ENCODE measurements at places on chromosomes 13 and 19.

GRCh38 chr13:36770741-36771140, 48.3 kb upstream of the RFXAP start:
- no peak for DNase-seq

- no peak for DNase-seq
Measured at GRCh38 chr13:42656161-42656560, 82.2 kb downstream of the TNFSF11 start.

- no peak for DNase-seq
Measured at GRCh38 chr13:97849305-97849704, 104.2 kb upstream of the IPO5 start.

DNA sequence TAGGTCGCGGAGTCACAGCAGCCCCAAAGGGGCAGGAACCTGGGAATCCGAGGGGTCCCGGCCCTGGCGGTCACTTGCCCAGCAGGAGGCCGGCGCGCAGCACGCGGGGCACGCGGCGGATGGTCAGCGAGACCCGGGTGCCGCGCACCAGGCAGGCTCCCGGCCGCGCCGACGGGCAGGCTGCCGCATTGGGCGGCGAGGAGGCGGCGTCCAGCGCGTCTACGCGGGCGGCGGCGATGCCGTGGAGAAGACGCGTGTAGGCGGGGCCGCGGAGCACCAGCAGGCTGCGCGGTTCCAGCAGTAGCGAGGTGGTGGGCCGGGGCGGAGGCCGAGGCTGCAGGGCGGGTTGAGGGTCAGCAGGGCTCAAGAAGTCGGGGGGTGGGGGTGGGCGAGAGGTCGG, 607 bp upstream of the SYNE4 start:
- DNase-seq, result peak; percentile 60

GRCh38 chr13:48155848-48156247, 60.9 kb upstream of the MED4 start:
- no peak for DNase-seq

- no peak for DNase-seq
Measured at GRCh38 chr13:88257706-88258105, 586.5 kb downstream of the SLITRK5 start.

DNA sequence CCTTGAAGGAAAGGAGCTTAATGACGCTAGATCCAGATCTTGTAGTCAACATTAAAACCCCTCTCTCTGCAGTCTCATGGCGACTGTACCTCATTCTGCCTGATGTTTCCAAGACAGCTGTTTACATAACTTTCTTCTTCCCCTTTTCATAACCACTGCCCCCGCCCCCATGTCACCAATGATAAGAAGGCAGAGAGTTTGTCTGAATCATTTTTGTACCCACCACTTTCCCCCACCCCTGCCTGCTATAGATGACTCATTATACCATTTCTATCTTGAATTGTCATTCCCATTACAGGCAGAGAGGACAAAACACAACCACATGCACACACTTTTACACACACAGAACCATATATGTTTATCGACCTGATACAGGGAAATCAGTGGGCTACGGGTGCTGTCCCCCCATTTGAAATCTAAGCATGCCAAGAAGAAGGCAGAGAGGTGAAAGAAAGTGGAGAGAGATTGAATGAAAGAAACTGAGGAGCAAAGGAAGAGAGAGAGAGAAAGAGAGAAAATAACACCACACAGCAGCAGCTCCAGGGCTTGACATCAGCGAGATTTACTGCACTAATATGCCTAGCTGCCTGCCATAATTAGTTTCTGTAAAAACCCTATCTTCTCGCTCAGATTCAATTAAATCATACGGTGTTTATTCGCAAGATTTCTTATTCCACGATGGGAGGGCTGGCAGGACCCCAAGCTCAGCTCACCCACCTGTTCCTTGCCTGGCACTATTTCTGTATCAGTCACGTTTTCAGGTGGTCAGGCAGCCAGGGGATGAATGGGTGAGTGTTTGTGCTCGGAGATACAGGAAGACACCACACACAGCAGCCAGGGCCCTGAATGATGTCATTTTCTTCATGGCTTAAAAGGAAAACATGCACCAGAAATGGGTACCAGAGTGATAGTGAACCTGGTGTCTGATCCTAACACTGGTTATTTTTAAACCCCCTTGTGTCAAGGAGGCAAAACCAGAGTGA, 114.3 kb upstream of the SERP2 start:
- peak; percentile 28 for DNase-seq

- no peak for DNase-seq
Measured at GRCh38 chr13:63044589-63045313, 1629.1 kb upstream of the PCDH20 start.

- DNase-seq, result no peak
Measured at GRCh38 chr19:46766569-46767317, 20.5 kb upstream of the STRN4 start.

DNA sequence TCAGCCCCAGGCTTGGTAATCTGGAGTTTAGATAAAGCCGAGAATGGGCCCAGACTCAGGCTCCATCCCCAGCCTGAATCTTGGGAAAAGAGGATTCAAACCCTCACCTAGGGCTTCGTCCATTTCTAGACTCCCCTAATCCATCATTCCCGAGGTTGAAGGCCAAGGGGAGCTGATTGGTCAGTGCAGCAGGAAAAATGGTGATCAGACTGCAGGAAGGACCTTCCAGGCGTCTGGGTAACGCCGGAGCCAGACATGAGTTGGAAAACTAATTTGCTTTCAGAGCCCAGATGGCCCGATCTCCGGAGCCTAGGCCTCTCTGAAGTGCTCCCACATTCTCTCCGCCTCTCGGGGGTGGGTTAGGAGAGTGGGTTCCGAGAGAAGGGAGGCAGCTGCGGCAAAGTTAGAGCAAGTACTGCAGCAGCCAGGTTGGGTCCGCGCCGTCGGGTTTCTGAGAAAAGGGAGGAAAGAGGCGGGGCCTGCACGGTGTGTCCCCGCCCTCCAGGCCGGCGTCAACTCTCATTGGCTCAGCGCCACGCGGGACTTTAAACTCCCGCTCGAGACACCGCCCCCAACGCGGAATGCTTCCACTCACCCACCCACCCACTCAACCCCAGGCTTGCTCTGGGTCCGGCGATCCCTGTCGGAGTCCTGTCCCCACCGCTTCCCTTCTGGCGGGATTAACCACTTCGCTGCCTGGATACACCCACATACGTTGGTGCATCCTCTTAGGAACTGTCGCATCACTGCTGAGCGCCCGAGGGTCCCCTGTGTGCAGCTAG, 788 bp upstream of the RTBDN start:
- no peak for DNase-seq

- no peak for DNase-seq
Measured at GRCh38 chr13:51000571-51001260, 91.1 kb downstream of the RNASEH2B start.

DNA sequence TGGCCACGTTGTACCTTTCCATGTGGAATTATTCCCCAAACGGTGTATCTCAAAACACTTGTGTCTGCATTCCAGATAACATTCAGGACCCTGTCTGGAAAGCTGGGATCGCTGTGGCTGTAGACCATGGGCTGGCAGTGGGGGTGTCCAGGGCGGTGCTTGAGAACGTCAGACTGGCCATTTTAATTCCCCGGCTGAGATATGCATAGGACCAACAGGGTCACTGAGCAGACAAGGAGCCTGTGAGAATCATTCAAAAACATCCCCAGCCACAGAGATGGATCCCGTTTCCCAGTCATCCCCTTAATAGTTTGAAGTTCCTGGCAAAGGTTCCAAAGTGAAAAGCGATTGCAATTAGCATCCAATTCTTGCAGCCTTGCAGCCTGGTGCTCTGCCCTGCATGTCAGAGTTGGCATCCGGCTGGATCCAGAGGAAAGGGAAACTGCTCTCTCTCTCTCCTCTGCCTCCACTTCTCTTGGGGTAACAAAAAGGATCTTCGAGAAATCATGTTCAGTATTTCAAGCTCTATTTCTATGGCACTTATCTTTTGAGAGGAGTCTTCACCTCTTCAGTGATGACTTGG, 41.6 kb downstream of the IFT88 start:
- DNase-seq, result no peak

DNA sequence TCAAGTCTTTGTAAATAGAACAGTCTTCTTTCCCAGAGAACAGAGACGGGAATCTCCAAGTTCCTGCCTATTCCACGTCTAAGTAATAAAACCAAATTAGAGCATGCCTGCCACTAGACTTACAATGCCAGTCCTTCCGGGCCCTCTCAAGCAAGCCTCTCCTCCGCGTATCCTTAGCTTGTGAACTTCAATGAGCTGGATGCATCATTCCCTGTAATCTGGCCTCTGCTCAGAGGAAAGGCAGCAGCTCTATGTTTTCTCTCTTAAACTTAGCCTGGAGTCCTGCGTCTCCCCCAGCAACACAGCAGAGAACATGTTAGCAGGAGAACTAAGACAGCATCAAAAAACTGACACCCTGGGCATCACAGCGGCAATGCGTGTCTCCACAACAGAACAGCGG, 8.2 kb downstream of the NALCN start:
- DNase-seq, result no peak

DNA sequence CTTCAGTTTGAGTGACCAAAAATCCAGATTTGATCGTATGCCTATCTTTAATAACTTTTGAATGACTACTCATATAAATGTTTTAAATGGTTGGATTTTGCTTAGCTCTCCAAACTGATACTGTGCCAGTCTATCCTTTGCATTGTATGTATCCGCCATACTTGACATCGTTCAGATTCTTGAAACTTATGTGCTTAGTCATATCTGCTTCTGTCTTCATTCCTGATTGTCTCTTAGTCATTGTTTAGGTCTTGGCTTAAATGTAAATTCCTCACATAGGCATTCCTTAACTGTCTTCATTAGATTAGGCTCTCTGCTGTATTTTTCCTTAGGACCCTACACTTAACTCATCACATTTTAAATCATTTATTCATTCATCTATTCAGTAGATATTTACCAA, 126.0 kb downstream of the PCCA start:
- no peak for DNase-seq

GRCh38 chr13:66915596-66916185, 314.4 kb downstream of the PCDH9 start:
- no peak for DNase-seq

GRCh38 chr13:45940061-45940460, 88.5 kb upstream of the SIAH3 start:
- no peak for DNase-seq

- no peak for DNase-seq
Measured at GRCh38 chr13:86476656-86477055, 677.4 kb upstream of the SLITRK6 start.

DNA sequence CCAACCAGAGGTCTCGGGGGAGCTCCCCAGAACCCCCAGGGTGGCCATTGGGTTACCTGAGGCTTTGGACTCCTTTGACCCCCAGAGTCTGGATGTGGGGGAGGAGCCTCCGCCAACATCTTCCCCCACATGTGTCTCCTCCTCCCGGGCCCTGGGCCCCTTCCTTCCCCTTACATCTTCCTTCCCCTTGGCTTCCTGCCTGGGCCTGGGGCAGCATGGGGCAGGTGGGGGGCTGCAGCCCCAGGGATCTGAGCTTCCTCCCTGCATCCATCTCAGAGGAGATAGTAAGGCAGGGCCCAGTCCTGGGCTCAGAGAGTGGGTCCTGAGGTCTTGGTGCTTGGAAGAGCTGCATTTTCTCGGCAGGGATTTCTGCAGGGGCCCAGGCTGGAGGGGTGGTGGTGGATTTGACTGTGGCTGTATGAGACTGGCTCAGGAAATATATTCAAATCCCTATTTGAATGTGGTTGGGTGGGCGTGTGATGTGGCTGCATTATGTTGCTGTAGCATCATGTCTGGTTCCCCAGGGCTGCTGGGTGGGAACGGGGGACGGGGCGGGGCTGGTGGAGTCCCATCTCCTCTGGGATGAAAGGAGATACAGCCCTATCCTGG, 919 bp downstream of the VAV1 start:
- DNase-seq, result peak; percentile 54
